Activated CD4-positive, CD25-positive, alpha-beta regulatory T cell (primary cell): ENCODE measurements at places on chromosomes 11 and 22.

- DNase-seq = no peak
Observed at GRCh38 chr11:134460062-134460561, 48.1 kb upstream of the B3GAT1 start.

DNA sequence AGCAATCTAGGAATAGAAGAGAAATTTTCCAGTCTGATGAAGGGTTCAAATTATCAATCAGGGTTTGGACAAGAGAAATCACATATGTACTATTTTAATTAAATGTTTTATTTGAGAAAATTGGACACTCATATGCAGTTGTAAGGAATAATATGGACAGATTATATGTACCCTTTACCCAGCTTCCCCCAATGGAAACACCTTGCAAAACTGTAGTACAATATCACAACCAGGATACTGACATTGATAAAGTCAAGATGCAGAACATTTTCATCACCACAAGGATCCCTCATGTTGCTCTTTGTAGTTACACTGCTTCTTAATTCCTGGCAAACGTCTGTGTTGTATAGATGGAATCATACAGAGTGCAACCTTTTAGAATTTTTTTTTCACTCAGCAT, 1.4 kb upstream of the LIPT2 start:
- DNase-seq = no peak

GRCh38 chr11:121892131-121892681, 223.8 kb downstream of the BLID start:
- DNase-seq = no peak

- DNase-seq = no peak
Observed at GRCh38 chr11:10686311-10686710, 7.2 kb downstream of the IRAG1 start.

DNA sequence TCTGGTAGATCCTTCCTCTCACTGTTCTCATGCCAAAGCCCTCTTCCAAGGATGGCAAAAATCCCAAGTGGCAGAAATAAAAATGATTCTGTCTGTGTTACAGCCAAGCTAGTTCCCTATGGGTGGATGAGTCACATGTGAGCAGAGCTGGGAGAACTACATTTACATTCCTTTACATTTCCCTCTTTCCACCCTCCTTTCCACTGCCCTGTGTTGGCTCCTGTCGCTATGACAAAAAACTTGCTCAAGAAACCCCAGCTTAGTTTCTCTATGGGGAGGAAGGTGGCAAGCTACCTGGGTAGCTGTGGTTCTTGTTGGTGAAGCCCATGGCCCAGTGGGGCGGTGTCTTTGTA, 10.2 kb upstream of the DDB2 start:
- DNase-seq = no peak

GRCh38 chr11:62882788-62883501, 2.2 kb downstream of the SLC3A2 start:
- no peak for DNase-seq

- no peak for DNase-seq
Observed at GRCh38 chr11:18632841-18633240, 1.3 kb downstream of the SPTY2D1 start.

GRCh38 chr11:107587306-107587979, 3.5 kb upstream of the ELMOD1 start:
- DNase-seq = no peak

GRCh38 chr11:111906680-111907079, 4.9 kb downstream of the CRYAB start:
- DNase-seq = no peak

GRCh38 chr22:50610581-50610980, 10.0 kb downstream of the MAPK8IP2 start:
- no peak for DNase-seq
